ENCODE measurements at places on chromosomes 2 and 18.
A peak's percentile ranks its signal among the peaks of the same experiment; 100 is the strongest.

- no peak for DNase-seq
Observed at GRCh38 chr2:230816735-230817134, 48.0 kb upstream of the ITM2C start.

DNA sequence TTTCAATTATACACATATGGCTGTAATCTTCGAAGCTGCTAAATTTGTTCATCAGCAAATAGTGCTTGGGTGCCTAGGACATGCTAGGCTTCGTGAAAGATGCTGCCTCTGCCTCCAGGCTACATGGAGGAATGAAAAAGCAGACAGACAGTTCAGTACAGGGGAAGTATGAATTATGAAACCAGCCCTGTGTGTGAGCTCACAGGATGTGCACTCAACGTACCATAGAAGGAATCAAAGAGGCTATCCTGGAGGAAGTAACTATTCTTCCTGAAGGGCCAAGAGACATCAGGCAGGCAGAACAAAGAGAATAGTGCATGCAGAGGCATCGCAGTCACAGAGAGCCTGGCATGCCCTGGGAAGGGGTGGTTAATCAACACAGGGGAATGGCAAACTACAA lies 61.4 kb downstream of the DYM start:
- no peak for DNase-seq

DNA sequence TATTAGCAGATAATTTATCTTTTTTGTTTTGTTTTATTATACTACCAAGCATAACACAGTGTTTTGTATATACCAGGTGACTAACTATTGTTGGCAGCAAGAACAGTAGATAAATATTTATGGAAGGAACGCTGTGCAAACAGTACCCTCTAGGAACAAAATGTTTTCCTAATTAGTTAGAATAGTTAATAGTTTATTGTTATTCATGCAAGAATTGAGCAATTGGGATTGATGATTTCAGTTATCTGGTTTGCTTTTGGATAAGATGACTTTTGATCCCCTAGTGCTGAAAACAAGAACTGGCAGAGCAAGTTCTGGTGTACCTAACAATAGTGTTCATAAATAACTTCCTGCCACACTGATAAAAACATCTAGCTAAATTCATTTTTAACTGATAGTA lies 323.3 kb downstream of the TGIF1 start:
- no peak for DNase-seq

GRCh38 chr2:172344159-172344558 lies 83.2 kb upstream of the ITGA6 start:
- DNase-seq: no peak

DNA sequence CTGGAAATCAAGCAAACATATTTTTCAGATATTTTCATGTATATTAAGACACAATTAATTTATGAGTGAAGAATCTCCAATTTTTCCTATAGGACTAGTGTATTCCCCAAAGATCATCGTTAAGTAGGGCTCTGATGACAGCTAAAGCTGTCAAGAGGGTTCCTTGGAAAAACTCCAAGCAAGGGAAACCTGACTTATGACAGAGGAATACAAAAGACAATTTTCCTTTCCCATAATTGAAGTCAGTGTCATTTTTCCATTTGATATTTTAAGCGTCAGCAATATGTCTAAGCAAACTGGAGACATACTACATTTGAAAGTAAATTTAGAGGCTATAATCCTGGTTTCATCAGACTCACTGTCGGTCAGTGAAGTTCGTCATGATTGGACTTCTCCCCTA lies 36.1 kb downstream of the RIT2 start:
- no peak for DNase-seq

DNA sequence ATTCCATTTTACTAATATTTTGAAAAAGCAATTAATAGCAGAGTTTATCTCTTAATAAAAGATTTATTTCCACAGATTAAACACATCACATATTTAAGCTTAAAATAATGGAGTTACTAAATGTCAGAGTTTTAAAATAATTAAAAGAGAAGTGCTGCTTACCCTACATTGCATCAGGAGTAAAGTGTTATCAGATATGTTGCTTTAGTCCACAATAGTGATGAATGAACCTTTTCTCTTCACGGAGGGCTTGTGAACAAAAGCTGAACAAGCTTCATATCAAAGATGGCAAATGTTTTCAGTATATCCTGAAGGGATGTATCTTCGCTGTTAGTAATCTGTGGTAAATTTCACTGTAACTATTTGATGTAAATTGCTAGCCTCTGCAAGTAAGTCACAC lies 69.4 kb upstream of the TTC27 start:
- no peak for DNase-seq

GRCh38 chr18:43161528-43161927 lies 46.0 kb upstream of the RIT2 start:
- DNase-seq: peak; percentile 6

- DNase-seq: peak; percentile 46
Observed at GRCh38 chr2:15560140-15560987, 770 bp downstream of the NBAS start.

DNA sequence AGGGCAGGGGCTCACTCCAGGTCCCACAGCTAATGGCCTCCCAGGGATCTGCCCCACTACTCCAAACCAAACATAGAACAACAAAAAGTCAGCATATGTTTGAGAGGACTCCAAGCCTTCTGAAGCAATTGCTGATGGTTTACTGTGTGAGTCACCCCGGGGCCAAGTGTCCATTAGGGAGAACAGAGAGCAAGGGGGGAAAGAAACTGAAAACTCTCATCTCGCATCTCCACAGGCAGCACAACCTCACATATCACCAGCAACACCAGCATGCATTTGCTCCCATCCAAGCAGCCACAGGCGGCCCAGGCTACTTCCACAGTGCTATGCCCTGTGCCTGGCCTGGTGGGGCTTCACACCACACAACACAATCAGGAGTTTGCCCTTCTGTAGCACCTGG lies 39.1 kb downstream of the CYRIA start:
- no peak for DNase-seq

DNA sequence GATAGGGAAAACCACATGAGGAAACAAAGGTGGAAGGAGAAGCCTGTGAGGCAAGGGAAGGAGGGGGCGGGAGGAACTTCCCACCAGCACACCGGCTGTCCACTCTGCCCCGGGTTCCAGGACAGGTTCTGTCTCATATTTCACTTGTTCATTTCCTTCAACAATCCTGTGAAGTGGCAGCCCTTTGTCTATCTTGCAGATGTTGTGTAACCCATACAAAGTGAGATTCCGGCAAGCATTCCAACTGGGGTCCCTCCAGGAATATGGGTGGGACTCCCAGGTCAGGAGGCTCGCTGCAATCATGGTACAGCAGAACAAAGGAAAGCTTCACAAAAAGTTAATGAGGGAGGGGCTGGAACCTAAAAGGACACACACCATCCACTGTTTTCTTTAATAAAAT lies 271.3 kb upstream of the PXDN start:
- DNase-seq: no peak

- no peak for DNase-seq
Observed at GRCh38 chr2:1618191-1618961, 125.9 kb downstream of the PXDN start.

DNA sequence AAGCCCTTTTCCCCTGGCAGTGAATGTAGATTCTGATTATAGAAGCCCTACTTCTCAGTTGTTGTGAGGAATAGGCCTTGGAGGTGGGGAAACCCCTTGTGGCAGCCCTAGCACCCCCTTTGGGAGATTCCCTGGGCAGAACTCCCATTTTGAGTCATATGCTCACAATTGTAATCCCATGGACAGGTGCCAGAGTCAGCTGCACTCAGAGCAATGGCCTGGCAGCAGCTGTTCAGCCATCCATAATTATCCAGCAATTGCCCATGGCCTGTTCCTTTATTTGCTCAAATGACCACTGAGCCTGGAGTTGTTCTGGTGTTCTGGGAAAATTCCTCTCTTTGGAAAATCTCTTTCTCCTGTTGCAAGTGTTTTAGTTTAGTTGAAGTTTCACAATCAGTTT lies 71.7 kb downstream of the PTRHD1 start:
- DNase-seq: peak; percentile 38

- no peak for DNase-seq
Observed at GRCh38 chr18:65751155-65752085, 608 bp downstream of the CDH7 start.

DNA sequence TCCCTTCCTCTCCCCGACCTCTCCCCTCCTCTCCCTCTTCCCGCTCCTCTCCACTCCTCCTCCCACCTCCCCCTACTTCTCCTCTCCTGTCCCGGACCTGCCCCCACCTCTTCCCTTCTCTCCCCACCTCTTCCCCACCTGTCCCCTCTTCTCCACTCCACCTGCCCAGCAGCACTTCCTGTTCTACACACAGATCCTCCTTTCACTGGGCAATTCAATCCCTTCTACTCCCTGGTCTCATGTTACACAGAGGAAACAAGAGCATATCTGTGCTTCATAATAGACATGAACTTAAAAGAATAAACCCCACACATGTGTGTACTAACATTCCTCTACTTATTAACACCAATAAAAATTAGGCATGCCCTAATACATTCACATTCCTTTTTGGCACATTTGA lies 34.8 kb downstream of the TIMM21 start:
- no peak for DNase-seq

DNA sequence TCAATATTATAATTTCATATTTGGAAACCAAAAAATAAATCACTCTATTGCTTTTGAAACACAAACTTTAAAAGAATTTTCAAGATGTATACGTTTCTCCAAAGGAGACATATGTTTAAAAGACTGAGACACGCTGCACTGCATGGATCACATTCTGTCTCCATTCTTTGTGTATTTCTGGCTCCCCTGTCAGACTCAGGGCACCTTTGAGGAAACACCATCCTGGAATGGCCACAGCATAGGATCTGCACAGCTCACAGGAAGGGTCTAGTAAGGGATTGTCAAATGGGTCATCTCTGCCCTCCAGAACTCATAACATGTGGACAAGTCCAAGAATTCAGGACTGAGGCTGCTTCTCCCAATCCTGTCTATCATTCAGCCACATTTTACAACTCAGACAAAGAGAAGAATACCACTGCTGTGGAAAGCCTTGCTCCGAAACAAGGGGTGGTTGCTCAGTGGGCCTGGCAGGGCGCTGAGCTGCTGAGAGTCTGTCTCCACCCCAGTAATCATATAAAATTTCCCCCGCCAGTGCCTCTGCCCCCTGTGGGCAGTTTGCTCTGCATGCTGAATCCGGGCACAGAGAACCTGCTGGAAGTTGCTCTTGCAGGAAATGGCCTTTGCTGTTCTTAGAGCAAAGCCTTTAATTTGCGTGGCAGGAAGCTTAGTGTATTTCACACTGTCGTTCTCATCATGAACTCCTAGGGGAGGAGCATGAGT lies 85.3 kb upstream of the KLHL29 start:
- no peak for DNase-seq

- DNase-seq: no peak
Observed at GRCh38 chr18:58413667-58414628, 214.9 kb downstream of the ALPK2 start.
